ENCODE measurements at places on chromosomes 7 and 10. TPM values are rescaled to one million over a fixed set of nuclear protein-coding genes. Genes with fewer than 3 reads are reported as not detected.

CUEDC2 gene
- polyA plus RNA-seq: 48.7 TPM

MPP7 gene
- 5.6 TPM for polyA plus RNA-seq

CDC14C gene
- polyA plus RNA-seq: not detected

LDB3 gene
- polyA plus RNA-seq: 645 TPM

OR13A1 gene
- polyA plus RNA-seq: not detected

EPO gene
- polyA plus RNA-seq: not detected

KCNMA1 gene
- 20.2 TPM for polyA plus RNA-seq

ADRA2A gene
- 5.2 TPM for polyA plus RNA-seq

ADCK2 gene
- 13.6 TPM for polyA plus RNA-seq

DNA sequence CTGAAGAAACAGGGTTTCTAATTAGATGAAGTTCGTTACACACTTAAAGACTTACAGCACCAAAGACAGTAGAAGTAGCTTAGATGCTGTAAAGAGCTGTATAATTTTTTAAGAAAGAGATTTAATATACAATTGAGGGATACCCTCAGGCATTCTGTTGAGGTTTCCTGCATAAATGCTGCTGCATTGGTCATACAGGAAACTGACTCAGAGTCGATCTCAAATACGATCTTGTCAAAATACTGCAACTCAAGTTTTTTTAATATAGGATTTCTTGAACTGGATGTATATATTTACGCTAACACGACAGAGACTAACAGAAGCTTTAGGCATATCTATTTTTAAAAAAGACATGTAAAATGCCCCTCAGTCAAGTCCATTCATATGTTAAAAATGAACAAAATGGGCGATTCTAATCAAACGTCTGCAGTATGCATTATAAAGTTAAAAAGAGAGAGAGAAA, 2.4 kb upstream of the ARID5B start:
- DNase-seq: no peak

GRCh38 chr10:32156031-32156495, 99.8 kb upstream of the KIF5B start:
- no peak for DNase-seq

- no peak for DNase-seq
Measured at GRCh38 chr7:14380881-14381280, 391.4 kb upstream of the ETV1 start.

- DNase-seq: no peak
Measured at GRCh38 chr7:64037095-64037494, 8.1 kb upstream of the ZNF727 start.

DNA sequence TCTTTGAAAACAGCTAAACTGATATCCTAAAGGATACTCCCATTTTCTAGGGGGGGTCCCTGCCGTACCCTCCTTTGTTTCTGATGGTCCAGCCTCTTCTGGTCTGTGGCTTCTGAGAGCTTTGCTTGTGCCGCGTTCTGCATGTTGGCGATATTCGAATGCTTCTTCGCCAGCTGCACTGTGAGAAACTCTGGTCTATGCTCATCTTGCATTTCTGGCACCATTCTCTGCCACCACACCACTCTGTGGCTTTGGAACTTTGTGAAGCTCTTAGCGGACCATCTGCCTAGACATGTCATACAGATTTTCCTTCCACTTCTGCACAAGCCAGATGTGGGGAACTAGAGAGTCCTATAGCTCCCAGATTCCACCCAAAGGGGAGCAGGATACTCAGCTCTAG, 197.2 kb downstream of the REEP3 start:
- DNase-seq: no peak

DNA sequence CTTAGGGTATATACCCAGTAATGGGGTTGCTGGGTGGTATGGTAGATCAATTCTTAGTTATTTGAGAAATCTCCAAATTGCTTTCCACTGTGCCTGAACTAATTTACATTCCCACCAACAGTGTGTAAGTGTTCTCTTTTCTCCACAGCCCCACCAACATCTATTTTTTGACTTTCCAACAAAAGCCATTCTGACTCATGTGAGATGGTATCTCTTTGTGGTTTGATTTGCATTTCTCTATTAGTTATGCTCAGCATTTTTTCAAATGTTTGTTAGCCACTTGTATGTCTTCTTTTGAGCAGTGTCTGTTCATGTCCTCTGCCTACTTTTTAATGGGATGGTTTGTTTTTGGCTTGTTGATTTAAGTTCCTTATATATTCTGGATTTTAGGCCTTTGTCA, 66.4 kb downstream of the MGAM2 start:
- no peak for DNase-seq

DNA sequence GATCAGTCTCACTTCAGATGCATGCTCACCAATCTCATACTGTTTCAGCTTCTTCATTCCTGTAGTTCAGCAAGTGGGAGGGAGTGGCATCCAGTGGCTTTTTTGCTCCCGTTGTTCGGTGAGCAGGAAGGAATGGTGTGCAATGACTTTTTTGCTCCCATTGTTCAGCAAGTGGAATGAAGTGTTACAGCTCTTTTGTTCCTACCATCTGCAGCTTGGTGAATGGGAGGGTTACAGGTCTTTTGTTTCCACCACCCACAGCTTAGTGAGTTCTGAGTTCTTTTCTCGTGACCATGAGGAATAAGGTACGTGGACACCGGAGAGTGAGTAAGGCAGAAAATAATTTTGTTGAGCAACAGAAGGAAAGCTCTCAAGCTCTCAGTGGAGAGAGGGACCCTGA, 363.6 kb downstream of the ATRNL1 start:
- no peak for DNase-seq

DNA sequence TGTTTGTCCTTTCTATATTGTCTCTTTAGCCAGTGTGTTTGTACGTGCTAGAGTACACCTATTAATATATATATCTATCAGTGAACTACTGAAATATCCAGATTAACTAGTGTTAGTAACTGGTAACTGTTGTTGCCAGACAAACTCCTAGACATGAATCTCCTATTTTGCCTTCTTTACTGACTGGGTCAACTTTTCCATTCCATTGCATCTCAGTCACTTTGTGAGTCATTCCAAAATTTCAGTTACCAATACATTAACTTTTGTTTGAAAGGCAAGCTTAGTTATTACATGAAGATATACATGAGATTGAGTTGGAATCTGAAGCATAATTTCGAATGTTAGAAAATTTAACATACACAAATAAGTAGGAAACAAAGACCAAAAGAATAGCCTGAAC, 51.4 kb downstream of the BTAF1 start:
- peak; percentile 18 for DNase-seq

DNA sequence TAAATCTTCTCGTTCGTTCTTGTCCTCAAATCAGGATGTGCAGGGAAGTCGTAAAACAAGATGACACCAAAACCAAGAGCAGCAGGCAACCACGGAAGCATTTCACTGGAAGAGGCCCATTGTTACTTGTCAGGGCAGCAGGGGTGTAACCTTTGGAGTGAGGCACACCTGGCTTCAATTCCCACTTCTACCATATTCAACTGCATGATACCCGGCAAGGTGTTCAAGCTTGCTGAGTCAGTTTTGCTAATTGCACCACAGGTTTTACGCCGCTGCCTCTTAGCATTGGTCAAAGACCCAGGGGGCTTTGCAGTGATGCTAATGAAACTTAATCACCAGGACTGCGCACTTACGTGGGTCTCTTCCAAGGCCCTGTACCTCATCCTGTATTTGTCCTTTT, 50.0 kb upstream of the PTER start:
- no peak for DNase-seq

- no peak for DNase-seq
Measured at GRCh38 chr7:150384406-150385301, 5.5 kb downstream of the ZNF775 start.

DNA sequence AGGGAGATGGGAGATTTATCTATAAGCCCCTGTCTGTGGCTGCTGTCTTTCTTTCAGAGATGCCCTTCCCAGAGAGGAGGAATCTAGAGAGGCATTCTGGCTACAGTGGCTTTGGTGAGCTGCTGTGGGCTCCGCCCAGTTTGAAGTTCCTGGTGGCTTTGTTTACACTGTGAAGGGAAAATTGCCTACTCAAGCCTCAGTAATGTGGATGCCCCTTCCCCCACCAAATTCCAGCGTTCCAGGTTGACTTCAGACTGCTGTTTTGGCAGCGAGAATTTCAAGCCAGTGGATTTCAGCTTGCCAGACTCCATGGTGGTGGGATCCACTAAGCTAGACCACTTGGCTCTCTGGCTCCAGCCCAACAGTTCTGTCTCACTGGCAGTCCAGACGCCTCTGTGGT, 951.6 kb downstream of the CCSER2 start:
- no peak for DNase-seq

- no peak for DNase-seq
Measured at GRCh38 chr7:23542752-23543151, 11.0 kb upstream of the TRA2A start.

- no peak for DNase-seq
Measured at GRCh38 chr10:77909021-77909748, 17.4 kb downstream of the DLG5 start.

DNA sequence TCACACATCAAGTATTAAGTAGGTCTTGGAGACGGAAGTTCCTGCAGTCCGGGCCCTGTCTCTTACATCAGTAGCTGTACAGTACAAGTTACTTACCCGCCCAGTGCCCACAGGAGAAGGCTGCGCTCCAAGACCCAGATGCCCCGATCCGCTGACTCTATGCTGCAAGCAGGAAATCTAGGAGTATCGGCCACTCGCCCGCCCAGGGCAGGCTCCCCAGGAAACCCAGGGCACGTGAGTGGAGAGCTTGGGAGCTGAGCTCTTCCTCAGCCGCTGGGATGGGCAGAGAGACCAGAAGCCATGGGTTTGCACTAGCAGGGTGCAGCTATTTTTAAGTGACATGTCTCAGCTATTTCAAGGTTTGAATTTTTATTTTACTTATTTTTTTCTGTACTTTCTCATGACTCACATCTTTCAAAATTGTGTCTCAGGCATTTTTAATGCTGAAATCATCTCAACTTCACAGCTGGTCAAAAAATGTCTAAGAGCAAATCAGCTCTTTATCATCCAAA, 1.9 kb upstream of the GPER1 start:
- DNase-seq: no peak

DNA sequence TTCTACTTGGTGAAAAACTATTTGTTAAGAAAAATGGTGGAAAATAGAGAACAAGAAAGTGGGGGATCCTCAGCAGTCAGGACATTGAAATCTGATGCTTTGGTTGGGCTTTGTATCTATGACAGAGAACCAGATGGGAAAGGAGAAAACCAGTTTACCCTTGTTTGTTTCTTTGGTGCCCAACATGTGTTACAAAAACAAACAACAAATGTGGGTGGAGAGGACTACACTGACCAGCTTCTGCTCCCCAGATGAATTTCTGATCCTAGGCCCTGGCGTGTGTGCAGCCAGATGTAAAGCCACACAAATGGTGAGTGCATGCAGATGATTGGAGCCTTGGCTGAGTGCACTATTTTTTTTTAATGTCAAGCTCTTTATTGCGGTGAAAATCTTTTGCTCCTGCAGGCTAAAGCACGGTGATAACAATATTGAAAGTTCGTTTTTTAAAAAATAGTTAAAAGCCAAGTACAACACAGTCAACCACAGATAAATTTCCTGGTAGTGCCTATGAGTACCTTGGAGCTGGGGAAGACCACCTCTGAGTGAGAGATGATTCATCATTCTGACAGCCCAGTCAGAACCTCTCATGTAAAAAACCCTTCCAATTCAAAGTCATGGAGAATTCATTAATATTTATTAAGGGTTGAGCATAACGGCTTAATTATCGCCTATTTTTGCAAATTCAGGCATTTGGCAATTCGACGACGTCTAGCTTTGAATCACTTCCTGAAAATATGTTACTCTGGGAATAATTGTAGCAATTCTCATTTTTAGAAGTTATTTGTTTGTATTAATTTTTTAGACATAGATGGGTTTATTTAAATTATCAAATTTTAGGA, 163.7 kb downstream of the AGMO start:
- no peak for DNase-seq

- no peak for DNase-seq
Measured at GRCh38 chr7:107386548-107387102, 83.2 kb upstream of the GPR22 start.

DNA sequence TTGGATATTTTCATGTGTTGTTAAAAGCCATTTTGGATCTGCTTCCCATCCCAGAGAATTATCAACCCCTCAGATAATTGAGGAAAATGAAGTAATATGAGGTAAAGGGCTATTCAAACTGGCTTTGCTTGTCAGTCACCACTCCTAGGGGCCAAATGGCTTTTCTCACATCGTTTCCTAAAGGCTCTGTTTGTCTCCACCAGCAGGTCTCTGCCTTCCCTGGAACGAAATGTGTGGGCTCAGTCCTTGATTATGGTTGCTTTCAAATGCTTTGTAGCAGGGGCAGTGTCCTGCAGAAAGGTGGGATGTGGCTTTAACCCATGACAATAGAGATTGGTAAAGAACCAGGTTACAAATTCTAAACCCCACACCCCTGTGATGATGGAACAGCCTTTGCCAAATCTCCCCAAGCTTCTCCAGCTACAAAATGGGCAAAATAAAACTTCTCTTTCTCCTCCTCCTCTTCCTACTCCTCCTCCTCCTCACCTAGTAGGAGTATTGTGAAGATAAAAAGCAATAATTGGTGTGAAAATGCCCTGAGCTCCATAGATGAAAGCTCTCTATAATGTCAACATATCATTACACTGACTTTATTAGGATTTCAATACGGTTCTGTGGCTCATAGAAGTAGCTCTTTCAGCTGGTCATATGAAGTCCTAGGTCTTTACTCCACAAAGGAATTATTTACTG, 127.6 kb downstream of the CHN2 start:
- DNase-seq: no peak

DNA sequence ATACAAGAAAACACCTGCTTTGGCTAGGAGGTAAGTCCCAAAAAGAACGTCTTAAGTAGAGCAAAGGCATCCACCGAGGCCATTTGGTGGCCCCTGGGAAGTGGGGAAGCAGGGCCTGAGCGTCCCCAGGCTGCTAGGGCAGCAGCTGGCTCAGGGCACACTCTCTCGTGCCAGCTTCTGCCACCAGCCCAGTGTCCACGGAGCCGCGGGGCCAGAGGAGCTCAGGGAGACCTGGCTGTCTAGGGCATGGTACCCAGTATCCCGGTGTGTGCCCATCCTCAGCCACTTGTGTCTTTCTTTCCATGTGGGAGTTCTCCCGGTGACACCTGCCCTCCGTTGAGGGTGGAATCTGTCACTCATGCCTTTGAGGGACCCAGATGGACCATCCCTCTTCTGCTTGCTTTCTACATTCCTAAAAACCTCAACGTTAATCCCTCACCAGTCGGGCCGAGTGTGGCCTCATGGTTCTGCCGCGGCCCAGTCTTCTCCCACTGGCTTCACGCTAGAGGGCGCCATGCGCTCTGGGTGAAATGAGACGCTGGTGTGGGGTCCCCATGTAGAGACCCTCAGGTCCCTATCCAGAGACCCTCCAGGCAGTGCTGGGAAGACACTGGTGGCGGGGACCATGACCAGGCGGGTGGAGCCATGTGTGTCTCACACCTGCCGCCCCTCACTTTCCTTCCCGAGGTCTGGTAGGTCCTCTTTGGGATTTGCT, 9.5 kb upstream of the AP5Z1 start:
- DNase-seq: no peak

GRCh38 chr10:116270771-116271592, 2.0 kb downstream of the GFRA1 start:
- peak; percentile 30 for DNase-seq

- peak; percentile 9 for DNase-seq
Measured at GRCh38 chr7:1534330-1535099, 4.0 kb downstream of the MAFK start.

DNA sequence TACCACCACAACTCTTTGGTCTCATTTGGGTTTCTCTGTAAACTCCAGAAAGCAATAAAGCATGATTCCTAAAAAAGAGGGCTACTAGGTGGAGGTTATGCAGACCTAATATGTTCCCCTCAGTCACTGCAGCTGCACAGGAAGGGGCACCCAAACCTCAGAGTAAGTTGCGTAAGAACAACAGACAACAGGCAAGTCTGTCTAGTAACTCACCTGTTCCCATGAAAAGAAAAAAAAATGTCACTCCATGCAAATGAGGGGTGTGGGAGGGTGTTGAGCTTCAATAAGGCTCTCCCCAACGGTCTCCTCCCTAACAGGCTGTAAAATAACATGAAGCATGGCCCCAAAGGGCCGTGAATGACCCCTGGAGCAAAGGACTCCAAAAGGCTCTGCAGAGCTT, 461.4 kb downstream of the KCNMA1 start:
- no peak for DNase-seq
